ENCODE measurements at places on chromosomes 1 and 21. TPM values are rescaled to one million over a fixed set of nuclear protein-coding genes. Genes with fewer than 3 reads are reported as not detected.

DPH5 gene
- 35.6 TPM for total RNA-seq

NPL gene
- total RNA-seq: 2.8 TPM

TFF3 gene
- 0.29 TPM for total RNA-seq

KCND3 gene
- total RNA-seq: under 0.01 TPM

MIXL1 gene
- not detected for total RNA-seq

GUCA2A gene
- not detected for total RNA-seq
